Tongue (tissue), 3 donors: ENCODE measurements at places on chromosomes 16 and 17. TPM values are rescaled to one million over a fixed set of nuclear protein-coding genes. Genes with fewer than 3 reads are reported as not detected.

GRCh38 chr17:38727736-38728135, 2.4 kb upstream of the CISD3 start:
- DNase-seq, result no peak

DNA sequence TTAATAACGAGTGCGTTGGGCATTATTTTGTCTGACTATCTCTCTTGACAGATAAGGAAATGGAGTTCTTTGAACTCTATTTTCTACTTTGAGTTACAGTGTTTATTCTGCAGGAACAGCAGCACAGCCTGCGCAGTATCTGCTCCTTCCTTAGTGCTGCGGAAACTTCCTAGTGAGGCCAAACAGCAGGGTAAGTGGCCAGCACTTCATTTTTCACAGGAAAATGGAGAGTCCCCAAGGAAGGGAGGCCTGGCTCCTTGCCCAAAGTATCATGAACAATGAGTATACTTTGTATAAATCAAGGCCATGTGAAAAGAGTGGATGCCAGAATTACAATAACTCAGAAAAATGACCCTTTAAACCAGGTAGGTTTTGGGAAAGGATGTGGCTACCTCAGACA, 140.6 kb downstream of the VPS53 start:
- peak; percentile 93 for DNase-seq

- DNase-seq, result no peak
Measured at GRCh38 chr17:66472123-66472522, 169.7 kb downstream of the PRKCA start.

GRCh38 chr17:36661047-36661666, 59.8 kb downstream of the MRM1 start:
- no peak for DNase-seq

GRCh38 chr17:27770877-27771276, 29.5 kb downstream of the NOS2 start:
- DNase-seq, result no peak

DNA sequence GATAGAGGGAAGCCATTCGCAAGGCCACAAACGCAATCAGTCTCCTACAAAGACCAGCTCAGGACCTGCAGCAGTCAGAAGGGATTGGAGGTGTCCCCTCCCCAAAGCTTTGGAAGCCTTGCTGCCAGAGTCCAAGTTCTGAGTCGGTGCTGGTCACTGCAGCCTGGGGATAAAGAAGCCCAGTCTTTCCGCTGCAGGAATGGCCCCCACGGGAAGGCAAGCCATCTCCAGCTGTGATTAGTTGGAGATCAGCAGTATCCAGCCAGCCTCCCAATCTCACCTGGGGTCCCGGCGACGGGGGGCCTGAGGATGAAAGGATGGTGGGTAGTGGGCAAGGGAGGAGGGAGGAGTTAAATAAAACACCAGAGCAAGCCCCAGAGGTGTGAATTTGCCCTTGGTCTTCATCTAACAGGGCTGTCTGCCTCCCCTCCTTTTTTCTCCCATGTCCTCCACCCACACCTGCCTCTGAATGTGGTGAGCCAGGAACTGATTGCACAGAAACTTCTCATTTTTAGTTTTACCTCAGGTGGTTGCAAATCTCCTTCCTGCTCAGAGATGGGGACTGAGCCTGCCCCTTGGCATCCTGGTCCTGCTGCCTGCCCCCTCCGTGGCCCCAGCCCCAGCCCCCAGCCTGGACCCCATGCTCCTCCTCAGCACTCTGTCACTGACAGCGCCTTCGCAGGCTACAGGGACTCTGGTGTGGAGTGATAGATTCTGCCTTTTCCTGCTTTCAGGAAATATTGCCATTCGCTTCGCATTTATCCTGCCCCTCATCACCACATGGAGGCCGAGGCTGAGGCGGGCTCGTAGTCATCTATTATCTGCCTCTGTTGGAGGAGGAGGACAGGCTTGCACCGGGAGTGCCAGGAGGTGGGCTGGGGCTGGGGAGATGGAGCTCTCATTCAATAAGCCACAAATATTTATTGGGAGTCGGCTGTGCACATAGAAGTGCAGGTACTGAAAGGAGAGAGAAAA, 262.9 kb upstream of the SDK2 start:
- DNase-seq, result no peak

DNA sequence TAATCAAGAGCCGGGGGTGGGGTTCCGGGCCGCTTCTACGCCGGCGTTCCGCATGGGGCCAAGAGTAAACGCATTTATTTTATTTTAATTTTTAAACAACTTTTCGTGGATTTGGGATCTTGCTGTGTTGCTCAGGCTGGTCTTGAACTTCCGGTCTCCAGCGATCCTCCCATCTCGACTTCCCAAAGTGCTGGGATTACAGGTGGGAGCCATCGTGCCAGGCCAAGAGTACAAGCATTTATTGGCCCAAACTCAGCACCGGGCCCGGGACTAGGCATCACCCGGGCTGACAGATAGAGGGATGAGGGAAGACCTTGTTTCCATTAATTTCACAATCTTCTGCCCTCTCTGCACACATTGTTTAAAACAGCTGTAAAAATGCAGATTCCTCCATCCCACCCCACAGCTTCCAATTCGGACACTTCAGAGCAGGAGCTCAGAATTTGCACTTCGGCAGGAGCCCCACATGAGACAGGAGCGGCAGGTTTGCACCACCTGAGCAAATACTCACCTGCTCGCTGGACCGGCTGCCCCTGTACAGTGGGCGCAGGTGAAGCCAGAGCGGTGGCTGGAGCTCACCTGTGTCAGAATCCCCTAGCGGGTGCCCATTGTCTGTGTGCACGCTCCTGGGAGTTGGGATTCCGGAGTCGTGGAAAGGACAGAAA, 663 bp upstream of the GINS2 start:
- no peak for DNase-seq

- DNase-seq, result peak; percentile 71
Measured at GRCh38 chr17:72064606-72065193, 56.1 kb upstream of the SOX9 start.

- peak; percentile 25 for DNase-seq
Measured at GRCh38 chr16:83136924-83137323, 510.2 kb downstream of the CDH13 start.

- DNase-seq, result peak; percentile 81
Measured at GRCh38 chr17:77887464-77888241, 70.8 kb upstream of the TNRC6C start.

- DNase-seq, result no peak
Measured at GRCh38 chr17:83103200-83103942, 24.0 kb downstream of the METRNL start.

DNA sequence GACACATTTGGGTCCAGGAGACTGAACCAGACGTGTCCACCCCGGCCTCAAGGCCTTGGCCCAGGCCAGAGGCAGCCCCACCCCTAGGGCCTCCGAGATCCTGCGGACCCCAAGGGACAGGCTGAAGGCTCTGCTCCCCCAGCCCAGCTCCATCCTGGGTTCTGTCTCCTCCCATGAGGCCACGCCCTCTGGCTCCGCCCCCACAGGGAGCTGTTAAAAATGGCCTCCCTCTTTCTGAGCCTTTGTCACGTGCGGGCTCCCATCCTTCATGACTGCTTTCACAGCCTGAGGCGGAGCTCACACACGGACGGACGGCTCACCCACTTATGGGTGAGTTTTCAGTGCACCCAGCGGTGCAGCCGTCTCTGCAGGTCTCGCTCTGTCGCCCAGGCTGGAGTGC, 6.5 kb upstream of the CACNA1H start:
- DNase-seq, result no peak

- DNase-seq, result no peak
Measured at GRCh38 chr17:66337268-66337667, 34.9 kb downstream of the PRKCA start.

- DNase-seq, result no peak
Measured at GRCh38 chr16:27253526-27253930, 15.0 kb downstream of the NSMCE1 start.

GRCh38 chr17:64974750-64975317, 55.6 kb upstream of the LRRC37A3 start:
- DNase-seq, result peak; percentile 25

DNA sequence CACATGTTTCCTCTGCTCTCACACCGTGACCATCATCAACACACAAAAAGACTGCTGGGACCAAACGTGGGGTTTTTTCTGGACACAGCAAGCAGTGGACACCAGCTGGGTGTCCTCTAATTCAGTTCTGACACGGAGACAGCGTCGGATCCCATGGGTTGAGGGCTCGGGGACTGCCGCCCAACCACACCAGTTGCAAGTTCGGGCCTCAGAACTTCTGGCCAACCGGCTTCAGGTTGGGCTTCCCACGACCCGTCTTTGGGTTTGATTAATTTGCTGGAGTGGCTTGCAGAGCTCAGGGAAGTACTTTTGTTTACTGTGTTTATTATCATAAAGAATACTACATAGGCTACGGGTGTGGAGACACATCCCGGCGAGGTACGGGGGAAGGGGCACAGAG, 97.8 kb downstream of the BANP start:
- DNase-seq, result no peak

The HSPB9 gene
- not detected for total RNA-seq

The GNAO1 gene
- 3.9 TPM for total RNA-seq

The AGRP gene
- not detected for total RNA-seq

The RNU2-1 gene
- not detected for total RNA-seq

The ZFP3 gene
- 9.5 TPM for total RNA-seq

The TBX21 gene
- not detected for total RNA-seq
